Hair follicle dermal papilla cell (primary cell): ENCODE measurements at places on chromosomes 13 and 19. TPM values are rescaled to one million over a fixed set of nuclear protein-coding genes. Genes with fewer than 3 reads are reported as not detected.

The FFAR1 gene
- total RNA-seq: not detected in 2 replicates

The CNOT3 gene
- total RNA-seq: 15.1 and 16.5 TPM in 2 replicates

The ZNF560 gene
- total RNA-seq: 1.5 and 2.6 TPM in 2 replicates

The PCDH9 gene
- total RNA-seq: 3.9 and 5.7 TPM in 2 replicates

The IFNL3 gene
- total RNA-seq: not detected in 2 replicates

The KLK12 gene
- total RNA-seq: not detected in 2 replicates
